ENCODE measurements at places on chromosomes 16 and 17.
A peak's percentile ranks its signal among the peaks of the same experiment; 100 is the strongest.

- no peak for DNase-seq
These were observed 15.0 kb upstream of the USP36 start for GRCh38 chr17:78855561-78856165.

DNA sequence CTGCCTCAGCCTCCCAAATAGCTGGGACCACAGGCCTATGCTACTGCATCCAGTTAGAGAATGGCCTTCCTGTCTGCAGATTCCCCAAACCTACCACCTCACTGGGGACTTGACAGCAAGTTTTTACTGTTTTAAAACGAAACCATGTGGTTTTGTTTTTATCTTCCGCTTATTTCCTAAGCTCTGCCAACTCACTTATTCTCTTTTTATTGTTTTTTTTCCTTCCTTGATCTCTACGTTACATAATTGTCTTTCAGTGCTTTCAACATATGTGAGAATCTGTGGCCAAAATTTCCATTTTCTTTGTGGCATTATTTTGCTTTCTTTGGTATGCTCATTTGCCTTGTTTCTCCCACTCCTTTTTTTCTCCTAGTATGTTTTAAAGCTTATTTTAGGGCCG, 14.6 kb upstream of the SLC38A7 start:
- DNase-seq = no peak

DNA sequence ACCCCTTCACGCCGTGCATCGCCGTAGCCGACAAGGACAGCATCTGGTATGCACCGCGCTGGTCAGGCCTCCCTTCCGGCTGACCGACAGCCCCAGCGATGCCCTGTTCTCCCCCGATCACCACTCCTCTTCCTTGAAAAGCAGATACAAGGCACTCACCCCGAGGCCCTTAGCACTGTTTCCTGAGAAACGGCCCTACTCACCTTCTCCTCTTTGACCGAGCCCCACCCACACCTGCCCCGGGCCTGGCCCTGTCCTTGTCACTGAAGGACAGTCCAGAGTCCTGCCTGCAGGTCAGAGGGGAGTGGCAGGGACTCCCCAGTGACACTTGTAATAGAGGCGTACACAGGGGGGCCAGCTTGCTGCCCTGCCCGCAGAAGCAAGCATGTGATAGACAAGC, 45.9 kb upstream of the CHMP6 start:
- DNase-seq = peak; percentile 33

GRCh38 chr16:89114159-89114981, 20.7 kb downstream of the ACSF3 start:
- no peak for DNase-seq

GRCh38 chr17:77208217-77208808, 67.5 kb downstream of the SEC14L1 start:
- no peak for DNase-seq

- DNase-seq = no peak
These were observed 54.8 kb downstream of the NUP88 start for GRCh38 chr17:5364696-5365095.

DNA sequence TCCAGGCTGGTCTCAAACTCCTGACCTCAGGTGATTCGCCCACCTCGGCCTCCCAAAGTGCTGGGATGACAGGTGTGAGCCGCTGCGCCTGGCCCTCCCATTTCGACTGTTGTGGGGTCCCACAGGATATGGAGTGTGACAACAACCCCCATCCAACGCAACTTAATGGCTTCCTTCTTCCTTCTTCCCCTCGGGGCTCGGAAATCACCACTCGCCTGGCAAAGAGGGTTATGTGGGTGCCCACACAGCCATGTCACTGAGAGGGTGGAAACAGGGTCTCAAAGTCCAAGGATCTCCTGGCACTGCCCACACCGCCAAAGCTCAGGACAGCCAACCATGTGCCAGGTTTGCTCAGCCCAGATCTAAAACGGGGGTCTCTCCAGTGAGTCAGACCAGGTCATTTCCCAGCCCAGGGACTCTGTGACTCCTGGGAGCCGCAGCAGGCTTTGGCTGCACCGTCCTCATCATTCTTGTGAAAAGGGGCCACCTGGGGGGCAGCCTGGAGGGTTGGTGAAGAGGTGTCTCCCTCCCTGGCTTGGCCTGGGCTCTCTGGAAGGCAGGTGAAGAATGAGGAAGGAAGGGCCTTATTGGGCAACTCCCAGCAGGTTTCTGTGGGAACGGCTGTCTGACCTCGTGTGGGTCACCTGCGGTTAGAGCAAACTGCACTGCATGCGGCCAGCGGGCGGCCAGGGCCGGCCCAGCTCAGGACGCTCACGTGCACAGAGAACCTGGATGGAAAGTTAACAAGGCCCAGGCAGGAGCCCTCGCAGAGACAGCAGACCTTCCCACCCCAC, 25.3 kb upstream of the LITAF start:
- DNase-seq = peak; percentile 88

DNA sequence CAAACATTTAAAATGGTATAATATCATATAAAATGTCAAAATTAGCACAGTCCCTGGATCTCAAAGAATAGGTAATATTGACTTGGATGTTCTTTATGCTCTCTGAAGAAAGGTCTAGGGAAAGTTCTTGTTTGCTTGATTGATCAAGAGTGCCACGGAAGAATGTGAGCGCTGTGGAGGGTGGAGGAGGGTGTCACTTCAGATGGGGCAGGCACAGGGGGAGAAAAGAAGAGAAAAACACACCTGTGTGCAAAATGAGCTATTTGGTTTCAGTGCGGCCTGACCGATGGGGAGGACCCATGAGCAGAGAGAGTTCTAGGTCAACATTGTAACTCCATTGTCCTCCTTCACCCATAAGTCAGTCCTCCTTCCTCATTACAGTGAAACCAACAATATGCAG, 8.8 kb upstream of the VPS4A start:
- DNase-seq = no peak

DNA sequence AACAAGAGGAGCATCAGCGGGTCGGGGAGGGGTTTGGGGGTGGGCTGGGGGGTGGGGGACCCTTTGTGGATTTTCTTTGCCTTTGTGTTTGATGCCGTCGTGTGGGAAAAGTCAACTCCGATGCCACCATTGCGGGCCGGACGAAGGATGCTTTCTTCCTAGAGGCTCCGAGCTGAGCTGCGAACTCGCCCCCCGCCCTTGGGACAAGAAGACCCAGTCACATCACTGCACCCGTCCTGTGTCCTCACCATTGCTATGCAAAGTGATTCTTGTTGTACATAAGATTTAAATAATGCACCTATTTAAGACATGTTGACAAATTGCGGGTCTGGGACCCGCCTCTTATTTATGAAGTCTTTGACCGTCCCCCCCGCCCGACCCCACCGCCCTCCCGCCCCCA, 69.0 kb upstream of the PLCG2 start:
- DNase-seq = no peak

DNA sequence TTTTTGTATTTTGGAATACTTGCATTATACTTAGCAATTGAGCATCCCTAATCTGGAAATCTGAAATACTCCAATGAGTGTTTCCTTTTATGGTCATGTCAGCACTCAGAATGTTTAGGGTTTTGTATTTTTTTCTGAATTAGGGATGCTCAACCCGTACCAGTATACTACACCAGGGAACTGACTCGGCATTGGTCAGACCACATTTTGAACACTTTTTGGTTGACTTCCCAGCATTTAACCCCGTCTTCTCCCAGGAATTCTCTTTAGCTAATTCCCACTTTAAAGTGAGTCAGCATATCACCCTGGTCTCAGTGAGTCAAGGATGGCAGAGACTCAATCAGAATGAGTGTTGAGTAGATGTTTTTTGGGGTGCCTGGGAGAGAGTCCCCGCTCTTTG, 177.9 kb downstream of the SPECC1 start:
- no peak for DNase-seq

DNA sequence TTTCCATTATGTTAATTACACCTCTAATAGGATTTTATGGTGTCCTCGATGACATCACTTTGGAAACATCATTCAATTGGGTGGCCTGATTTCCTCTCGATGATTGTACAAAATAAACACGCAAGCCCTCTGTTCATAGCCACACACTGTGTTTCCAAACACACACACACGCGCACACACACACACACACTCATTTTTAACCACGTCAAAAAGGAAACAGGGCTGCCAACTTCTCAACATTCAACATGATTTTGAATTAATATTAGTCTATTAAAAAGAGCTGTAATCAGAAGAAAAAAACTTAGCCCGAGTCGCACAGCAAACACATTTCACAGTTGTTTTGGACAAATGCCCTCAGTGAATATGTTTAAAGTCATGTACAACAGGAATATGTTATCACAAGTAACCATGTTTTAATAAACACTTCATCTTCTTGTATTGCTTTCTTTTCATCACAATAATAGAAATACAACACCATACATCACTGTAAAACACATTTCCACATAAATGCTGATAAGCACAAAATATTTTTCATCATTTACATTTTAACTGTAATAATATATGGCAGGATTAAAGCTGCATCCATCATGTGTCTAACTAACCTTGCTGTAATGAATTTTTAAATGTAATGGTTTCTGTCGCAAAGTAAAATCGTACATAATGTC, 219.1 kb upstream of the IRX3 start:
- no peak for DNase-seq

Measured in Right ventricle myocardium inferior (tissue), 1 donor.